ENCODE measurements at places on chromosomes 5 and 9.

- DNase-seq, result no peak
Observed at GRCh38 chr9:14529054-14529453, 164.2 kb downstream of the ZDHHC21 start.

DNA sequence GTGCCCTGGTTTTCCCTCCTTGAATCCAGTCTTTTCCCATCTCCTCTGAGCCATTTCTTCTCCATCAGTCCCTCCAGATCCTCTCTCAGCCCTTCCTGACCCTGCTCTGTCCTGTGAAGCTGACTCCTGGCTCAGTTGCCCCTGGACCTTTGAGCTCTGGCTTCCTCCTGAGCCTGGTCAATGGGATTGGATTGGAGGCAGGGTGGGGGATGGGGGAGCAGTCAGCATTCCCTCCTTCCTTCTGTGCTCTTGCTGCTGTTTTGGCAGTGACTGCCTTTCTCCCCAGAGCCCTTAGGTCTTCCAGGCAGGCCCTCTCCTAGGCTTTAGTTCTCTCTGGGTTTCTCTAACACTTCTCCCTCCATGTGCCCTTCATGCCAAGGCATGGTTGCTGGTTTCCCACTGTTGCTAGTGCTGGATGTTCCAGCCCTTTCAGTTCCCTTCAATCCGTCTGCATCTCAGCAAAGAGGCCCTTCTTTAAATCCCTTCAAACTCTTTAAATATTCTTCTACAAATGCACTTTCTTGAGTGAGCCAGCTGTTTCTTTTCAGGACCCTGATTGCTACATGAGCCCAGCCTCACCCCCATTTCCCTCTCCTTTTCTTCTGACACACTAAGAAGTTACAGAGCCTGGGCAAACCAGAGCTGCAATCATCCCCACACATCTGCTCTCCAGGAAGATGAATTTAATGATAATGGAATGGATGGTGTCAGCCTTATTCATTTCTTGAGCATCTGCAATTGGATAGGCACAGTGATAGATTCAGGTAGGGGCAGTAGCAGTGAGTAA, 2.2 kb downstream of the TNFSF15 start:
- DNase-seq, result no peak

DNA sequence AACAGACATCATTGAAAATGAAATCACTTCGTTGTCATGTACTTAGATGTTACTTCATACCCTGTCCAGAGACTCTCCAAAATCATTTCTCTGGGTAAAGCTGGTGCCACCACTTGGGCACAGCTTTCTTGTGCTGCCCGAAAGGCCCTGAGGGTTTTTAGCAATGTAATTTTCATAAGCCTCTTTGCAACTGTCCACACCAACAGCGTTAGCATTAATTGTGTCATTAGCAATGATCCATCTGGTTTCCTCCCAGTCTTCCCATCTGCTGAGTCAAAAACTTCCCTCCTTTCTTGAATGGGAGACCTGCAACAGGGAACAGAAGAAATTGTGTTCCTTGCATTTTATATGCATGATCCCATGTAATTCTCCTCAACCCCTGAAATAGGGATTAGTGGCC, 8.6 kb upstream of the MSX2 start:
- no peak for DNase-seq

- DNase-seq, result no peak
Observed at GRCh38 chr9:90092508-90092907, 487.7 kb downstream of the GADD45G start.

DNA sequence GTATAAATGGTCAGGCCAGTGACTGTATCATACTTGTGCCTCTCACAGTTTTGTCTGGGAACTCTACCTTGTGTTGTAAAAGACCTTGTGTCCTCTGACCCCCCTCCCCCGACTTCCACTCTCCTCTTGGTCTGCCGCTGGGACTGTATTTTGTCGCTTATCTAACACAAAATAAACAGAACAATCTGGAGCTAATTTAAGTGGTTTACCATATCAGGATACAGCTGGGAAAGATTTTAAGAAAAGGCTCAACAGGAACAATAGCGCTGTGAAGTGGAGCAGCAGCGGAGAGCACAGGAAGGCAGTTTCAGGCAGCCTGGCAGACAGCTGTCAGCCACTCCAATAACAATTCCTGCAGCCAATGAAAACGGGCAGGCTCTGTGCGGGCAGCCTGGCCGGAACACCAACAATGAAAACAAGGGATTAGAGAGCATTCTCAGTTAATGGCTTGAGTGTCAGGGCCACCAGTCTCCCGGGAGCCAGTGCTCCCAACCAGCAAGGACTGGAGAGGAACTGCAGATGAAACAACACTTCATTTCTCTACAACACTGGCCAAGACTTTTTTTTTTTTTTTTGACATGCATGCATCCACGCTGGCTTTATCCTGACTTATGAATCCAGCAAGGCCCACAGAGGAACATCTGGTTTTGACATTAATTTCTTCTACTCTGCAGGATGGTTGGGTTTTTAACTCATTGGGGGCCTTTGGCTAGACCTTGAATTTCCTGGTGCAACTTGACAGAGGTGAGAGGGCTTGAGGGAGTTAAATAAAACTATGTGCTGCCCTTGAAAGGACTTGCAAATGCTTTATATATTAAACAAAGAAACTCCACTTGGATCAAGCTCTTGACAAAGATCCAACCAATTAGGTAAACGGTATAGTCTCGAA, 76.7 kb downstream of the ARSB start:
- DNase-seq, result no peak

DNA sequence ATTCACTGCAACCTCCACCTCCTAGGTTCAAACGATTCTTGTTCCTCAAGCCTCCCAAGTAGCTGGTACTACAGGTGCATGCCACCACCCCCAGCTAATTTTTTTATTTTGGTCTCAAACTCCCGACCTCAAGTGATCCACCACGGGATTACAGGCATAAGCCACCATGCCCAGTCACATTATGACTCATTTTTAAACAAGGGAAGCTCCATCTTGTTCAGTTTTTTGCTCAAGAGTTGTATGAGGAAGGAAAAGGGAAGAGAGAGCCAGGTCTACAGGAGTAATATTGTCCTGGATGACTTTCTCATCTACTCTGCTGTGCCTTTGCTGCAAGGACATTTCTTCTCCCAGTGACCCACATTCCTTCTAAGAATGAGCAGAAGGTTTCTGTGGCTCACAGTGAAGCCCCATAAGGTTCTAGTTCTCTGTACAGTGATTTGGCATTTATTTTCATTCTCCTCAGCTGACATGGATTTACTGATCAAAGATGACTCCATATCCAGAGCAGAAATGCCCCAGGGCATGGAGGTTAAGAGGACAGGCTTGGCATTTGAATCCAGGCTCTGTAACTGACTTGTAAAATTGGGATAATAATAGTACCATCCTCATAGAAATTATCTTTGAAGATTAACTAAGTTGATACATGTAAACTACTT, 153.5 kb downstream of the CDH6 start:
- DNase-seq, result no peak

DNA sequence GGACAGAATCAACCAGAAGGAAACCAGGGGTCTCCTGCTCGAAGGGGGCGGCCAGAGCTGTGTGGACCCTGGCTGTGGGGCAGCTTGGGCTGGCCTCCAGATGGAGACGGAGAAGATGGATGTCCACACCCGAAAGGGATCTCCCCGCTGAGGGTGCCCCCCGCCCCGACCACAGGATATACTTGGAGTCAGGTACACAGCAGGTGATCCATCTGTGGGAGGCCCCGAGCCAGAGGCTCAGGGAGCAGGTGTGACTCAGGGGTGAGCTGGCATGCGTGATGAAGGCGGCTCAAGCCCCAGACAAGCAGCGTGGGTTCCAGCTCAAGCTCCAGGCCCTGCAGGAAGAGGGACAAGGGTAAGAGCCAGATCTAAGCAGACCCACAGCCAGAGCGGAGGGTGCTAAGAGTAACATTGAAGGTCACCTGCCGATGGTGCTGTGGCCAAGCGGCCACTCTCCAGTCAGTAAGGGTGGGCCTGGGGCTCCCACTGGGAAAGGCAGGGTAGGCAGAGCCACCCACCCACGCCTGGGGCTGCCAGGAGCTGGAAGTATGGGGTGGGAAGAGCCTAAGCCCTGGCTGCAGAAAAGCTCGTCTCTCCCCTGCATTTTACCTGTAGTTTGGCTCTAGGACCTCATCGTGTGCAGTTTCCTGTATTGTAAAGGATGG, 30.6 kb upstream of the MVB12B start:
- peak; percentile 22 for DNase-seq

GRCh38 chr5:32156635-32157034, 17.5 kb downstream of the GOLPH3 start:
- no peak for DNase-seq

DNA sequence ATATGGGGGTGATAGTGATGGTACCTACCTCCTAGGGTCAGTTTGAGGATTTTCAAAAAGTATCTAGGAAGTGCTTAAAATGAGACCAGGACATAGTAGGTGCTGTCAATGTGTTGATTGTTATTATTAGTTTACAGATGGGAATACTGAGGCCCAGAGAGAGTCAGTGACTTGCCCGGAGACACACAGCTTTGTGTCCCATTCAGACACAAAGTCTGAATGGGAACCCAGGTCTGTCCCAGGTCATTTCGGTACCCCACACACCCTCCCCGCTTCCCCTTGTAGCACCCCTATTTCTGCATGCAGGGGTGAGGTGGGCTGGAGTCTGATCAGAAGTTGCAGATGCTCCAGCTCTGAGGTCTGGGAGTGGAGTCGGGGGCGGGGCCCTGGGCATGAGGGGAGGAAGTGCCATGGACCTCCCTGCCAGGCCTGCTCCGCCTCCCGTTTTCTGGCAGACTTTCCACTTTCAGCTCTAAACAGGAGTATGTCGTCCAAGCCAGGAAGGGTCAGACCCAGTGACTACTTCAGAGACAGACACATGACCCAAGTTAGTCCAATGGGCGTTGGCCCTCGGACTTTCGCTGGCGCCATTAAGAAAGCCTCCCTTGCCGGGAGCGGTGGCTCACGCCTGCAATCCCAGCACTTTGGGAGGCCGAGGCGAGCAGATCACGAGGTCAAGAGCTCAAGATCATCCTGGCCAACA, 3.2 kb upstream of the DBN1 start:
- no peak for DNase-seq

GRCh38 chr5:75040973-75041372, 11.4 kb downstream of the GCNT4 start:
- no peak for DNase-seq

- DNase-seq, result no peak
Observed at GRCh38 chr5:147671365-147671764, 111.2 kb downstream of the JAKMIP2 start.

DNA sequence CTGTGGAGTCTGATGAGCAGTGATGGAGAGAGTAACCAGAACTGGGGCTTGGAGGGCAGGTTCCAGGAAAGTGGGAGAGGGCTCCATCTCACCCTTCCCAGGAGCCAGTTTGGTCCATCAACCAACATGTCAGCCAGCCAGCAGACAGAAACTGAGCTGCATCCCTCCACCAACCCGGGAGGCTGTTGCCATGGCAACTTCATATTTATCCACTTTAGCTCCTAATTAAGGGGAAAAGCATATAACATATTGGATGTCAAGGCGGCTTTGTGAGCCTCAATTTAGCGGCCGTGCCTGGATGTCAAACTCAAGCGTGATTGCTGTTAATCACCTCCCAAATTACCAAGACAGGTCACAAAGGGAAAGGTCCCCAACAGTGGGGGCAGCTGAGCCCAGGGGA, 81.5 kb upstream of the ARAP3 start:
- no peak for DNase-seq

GRCh38 chr5:163760498-163760897, 255.1 kb downstream of the MAT2B start:
- DNase-seq, result no peak

DNA sequence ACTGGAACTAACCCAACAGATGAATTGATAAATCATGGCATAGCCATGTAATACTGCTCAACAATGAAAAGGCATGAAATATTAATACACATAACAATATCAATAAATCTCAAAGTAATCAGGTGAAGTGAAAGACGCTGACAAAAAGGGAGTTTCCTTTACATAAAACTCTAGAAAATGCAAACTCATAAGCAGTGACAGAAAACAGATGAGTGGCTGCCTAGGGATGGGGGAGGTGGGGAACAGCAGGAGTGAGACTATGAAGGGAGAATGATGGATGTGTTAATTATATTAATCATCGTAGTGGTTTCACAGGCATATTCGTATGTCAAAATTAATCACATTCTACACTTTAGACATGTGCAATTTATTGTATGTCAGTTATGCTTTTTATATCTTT, 59.8 kb upstream of the SHC3 start:
- no peak for DNase-seq

- no peak for DNase-seq
Observed at GRCh38 chr9:107816561-107817021, 327.0 kb upstream of the KLF4 start.

GRCh38 chr5:11791792-11792191, 112.5 kb downstream of the CTNND2 start:
- no peak for DNase-seq

DNA sequence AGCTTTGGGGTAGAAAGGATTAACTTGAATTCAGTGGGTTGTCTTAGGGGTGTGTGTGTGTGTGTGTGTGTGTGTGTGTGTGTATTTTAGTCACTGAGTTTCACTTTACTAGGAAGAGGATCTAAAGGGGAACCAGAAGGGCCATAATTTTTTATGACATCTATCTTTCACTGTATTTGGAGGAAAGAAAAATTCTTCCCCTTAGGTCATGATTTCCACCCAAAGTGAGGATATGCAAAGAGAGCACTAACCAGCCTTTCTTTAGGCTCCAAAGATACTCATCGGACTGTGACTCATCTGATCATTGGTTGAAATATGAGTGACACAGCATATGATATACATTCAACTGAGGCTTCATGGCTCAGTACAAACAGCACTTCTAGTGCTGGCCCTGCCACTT, 75.2 kb upstream of the RASGRF2 start:
- DNase-seq, result no peak

DNA sequence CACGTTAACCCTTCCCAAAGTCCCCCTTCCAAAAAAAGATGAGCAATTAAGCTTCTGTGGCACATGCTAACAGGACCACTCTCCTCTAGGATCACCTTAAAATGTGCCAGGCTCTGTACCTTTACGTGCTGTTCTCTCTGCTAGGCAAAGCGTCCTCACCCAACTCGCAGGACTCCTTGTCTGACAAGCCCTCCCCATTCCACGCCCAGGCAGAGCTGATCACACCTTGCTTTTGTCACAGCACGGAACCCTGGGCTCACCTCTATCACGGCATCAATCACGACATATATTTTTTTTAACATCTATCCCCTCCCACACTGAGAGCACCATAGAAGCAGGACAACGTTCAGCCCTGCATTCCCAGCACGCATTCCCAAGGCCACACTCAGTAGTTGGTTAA, 47.1 kb downstream of the CDK5RAP2 start:
- no peak for DNase-seq

DNA sequence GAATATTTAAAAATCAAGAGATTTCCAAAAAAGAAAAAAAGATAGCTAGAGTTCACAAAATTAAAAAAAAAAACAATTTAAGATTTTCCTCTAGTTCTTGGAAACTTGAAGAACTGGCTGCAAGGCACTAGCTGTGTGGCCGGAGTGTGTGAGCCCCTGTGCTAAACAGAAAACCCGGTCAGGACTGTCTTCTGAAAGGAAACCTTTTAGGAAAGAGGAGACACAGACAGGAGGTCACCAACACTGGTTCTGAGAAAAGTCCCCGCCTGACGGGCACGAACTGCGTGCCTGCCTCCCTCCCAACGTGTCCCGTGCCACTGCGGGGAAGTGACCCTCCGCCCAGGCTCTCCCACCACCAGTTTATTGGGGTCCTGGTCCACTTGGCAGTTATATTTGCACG, 15.2 kb downstream of the TTF1 start:
- no peak for DNase-seq

GRCh38 chr5:143569722-143570567, 166.5 kb upstream of the NR3C1 start:
- no peak for DNase-seq

- no peak for DNase-seq
Observed at GRCh38 chr5:133736512-133736911, 124.2 kb upstream of the FSTL4 start.
